ENCODE measurements at places on chromosomes 1 and 21. TPM values are rescaled to one million over a fixed set of nuclear protein-coding genes. Genes with fewer than 3 reads are reported as not detected.

Gene NOS1AP
- 0.16 TPM for total RNA-seq

Gene BSDC1
- total RNA-seq = 40.8 TPM

Gene RGS18
- not detected for total RNA-seq

Gene AIRE
- total RNA-seq = not detected

Gene KIF17
- 19.1 TPM for total RNA-seq

Gene PGLYRP3
- 0.16 TPM for total RNA-seq

Gene HLX
- 21.0 TPM for total RNA-seq

Gene SERTAD4
- 1.8 TPM for total RNA-seq

Gene SPRR2A
- not detected for total RNA-seq

Gene RXRG
- not detected for total RNA-seq

Gene ZNF648
- total RNA-seq = not detected

Gene HCN3
- 1.0 TPM for total RNA-seq

Gene TTC13
- total RNA-seq = 20.4 TPM

Gene SLC1A7
- not detected for total RNA-seq

Gene TMEM125
- not detected for total RNA-seq

Gene TCHH
- 0.06 TPM for total RNA-seq

Gene PKN2
- total RNA-seq = 21.0 TPM

Gene CR1
- not detected for total RNA-seq

Measured in bladder microvascular endothelial cell (primary cell).